ENCODE measurements at places on chromosomes 3 and 15.

- DNase-seq: no peak
Observed at GRCh38 chr3:60056404-60056803, 1006.6 kb upstream of the CFAP20DC start.

- DNase-seq: no peak
Observed at GRCh38 chr3:113054552-113054951, 63.8 kb downstream of the GTPBP8 start.

DNA sequence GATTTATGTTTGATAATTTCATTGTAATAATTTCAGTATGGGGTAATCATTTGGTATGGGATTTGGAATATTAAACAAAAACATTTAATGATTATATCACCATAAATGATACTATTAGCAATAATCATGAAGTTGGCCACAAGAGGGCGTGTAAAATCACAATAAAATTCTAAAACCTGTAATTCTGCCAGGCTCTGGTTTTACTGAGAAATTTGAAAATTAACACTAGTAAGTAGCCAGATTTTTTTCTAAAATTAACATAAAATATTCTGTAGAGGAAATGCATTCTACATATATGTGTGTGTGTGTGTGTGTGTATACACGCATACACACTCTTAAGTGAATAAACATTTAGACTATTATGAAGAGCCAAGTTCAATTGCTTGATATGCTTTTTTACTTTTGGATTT lies 40.5 kb downstream of the FEZF2 start:
- no peak for DNase-seq

DNA sequence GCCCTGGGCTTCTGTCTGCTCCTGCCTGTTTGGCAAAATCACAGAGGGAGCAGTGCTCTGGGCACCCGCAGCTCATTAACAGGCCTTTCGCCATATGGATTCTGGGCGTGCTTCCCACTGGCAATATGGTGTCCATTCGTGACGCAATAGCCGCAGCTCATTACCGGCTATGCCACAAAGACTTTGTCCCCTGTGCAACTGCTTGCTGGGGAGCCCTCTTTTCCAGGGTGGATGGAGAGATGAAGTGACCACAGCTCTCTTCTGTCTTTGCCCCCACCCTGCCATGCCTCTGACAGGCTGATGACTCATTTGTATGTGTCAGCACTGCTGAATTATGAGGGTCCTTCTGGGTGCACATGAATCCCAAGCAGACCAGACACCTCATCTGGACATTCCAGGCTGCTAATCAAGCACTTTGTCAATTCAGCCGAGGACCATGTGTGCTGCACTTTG lies 214.3 kb upstream of the FEZF2 start:
- no peak for DNase-seq

DNA sequence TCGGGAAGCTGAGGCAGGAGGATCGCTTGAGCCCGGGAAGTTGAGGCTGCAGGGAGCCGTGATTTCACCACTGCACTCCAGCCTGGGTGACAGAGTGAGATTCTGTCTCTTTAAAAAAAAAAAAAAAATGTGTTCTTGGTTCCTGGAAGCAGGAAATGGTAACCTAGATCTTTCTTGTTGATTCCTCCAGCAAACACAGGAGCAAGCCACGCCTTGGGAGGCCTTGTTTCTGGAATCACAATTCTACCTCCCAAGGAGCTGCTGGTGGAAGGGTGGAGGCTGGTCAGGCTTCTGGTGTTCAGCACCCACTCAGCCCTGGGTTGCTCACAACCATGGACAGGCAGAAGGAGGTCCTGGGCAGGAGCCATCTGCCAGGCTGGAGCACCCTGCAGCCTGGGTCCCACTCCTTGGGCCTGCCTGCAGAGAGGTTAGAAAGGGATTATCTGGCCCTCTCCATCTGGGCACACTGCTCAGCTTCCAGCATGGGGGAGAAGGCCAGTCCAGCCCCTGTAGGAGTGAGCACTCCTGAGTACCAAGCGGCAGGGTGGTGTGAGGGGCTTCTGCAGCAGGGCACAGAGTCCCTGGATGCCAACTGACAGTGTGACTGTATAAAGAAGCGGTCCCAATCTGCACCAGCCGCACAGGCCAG lies 65.6 kb downstream of the ABTB1 start:
- no peak for DNase-seq

- DNase-seq: no peak
Observed at GRCh38 chr3:42061713-42062380, 29.3 kb upstream of the TRAK1 start.

- no peak for DNase-seq
Observed at GRCh38 chr15:99721896-99722295, 11.3 kb downstream of the LYSMD4 start.

DNA sequence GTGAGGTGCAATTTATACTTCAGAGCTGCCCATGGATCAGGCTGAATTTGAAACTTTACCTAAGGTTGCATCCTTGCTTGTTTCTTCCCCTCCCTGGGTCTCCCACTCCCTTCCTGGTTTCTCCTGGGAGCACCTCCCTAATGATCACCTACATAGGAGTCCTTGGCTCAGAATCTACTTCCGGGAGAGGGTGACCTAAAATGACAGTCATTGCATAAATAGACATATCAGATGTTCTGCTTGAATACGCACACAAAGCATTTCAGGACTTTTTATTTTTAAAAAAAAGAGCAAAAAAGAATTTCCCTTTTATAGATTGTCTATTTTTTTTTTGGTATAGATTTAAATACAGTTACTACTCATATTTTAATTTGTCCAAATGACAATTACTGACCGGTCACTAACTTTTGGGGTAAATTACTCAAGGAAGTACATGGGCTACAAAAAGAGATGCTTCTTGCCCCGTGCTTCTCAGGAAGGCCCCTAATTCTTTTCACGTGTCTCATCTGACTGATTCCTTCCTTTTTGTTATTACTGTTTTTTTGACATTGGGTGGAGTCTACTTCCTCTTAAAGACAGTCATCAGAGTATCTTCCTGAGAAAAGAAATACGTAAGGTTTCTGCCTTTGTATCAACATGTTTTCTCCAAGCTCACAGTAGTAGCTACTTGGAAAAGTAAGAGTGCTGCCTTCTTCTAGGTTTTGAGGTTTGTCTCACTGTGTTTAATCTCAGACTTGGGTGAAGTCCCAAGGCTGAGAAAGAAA lies 4.9 kb upstream of the MYZAP start:
- DNase-seq: no peak

DNA sequence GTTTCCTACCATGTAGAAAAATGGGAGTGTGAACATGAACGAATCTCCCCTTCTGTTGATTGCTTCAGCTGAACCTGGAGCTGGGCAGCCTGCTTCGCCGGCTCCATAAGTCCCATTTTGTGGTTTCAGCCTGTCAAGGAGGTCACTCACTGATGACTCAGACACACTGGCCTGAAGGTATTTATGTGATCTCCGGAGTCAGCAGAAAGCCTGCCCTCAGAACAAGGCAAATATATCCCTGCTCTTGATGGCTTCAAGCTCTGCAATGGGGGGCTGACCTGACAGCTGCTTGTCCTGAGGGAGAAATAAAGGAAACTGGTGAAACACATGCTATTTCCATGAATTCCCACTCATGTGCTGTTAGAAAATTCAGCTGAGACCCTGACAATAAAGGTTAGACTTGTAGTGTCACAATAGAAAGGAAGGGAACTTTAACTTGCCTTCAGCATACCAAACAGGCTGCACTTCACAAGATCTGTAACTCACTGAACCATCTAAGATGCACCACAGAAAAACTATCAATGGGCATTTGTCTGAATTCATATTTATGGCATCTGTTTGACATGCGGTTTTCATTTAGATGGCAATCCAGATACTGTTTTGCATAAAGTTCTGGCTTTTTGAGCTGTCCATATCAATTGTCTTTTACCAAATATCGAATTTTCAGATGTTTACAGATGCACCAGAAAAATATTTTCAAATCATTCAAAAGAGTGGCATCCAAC lies 282.0 kb upstream of the VEPH1 start:
- DNase-seq: no peak

- DNase-seq: no peak
Observed at GRCh38 chr15:81544385-81544784, 170.4 kb upstream of the TMC3 start.

- no peak for DNase-seq
Observed at GRCh38 chr3:48356419-48356818, 15.6 kb upstream of the FBXW12 start.

DNA sequence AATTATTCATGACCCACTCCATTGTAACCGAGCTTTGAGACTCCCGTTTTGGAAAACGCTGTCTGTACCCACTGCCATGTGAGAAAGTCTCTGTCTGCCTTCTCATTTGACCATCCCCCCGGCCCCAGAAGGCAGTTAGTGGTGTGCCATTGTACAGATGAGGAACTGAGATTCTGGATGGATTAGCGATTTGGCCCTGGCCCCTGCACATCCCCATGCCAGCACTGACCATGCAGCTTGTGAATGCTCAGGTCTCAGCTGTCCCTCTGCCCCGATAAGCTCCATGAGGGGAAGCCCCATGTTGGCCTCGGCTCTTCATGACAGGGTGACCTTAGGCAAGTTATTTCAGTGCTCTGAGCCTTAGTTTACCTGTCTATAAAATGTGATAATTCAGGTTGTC lies 153.0 kb upstream of the SMAD3 start:
- DNase-seq: no peak

DNA sequence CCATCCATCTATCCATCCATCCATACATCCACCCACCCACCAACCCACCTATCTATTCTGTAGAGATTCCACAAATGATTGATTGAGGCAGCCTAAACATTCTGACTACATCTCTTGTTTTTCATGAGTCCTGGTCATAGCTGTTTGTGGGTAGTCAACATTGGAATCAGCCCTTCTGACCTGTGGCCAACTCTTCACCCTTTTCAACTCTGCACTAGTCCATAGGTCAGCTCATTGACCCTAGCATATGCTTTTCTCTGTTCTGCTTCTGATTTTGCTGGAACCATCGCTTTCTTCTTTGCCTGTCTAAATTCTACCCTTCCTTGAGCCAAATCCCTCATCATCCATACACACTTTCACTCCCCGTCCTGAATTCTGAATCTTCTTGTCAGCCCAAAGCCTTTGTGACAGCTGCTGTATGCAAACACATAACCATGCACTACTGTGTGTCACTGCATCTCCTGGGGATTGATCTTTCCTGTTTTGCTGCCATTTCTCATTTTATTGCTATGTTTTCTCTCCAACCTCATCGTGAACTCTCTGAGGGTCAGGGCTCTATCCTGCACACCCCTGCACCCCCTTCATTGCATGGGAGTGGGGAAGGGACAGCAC lies 16.8 kb upstream of the KCTD6 start:
- DNase-seq: no peak

- no peak for DNase-seq
Observed at GRCh38 chr3:18245721-18246120, 179.4 kb downstream of the SATB1 start.

GRCh38 chr15:31828594-31828993 lies 201.7 kb upstream of the CHRNA7 start:
- no peak for DNase-seq

DNA sequence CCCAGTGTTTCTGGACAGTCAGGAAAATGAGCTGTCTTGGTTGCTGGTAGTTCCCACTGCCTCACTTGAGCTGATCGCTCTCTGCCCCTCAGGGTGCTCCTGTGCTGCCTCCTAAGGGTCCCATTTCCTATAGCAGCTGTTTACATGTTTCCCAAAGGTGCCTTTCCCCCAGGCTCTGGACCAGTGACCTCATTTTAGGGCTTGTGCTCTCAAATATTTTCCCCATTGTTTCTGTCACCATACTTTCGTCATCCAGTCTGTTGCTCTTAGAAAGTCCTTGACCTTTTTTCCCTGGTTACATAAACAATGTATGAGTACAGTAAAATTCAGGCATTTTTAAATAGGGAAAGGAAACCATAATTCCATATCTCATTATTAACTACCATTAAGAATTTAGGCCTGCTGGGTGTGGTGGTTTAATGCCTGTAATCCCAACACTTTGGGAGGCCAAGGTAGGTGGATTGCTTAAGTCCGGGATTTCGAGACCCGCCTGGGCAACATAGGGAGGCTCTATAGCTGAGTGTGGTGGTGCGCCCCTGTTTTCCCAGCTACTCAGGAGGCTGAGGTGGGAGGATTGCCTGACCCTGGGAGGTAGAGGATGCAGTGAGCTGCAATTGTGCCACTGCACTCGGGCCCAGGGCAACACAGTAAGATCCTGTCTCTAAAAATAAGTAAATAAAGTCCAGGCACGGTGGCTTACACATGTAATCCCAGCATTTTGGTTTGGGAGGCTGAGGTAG lies 11.7 kb downstream of the RAD54L2 start:
- DNase-seq: no peak

- no peak for DNase-seq
Observed at GRCh38 chr3:15513116-15513515, 8.4 kb downstream of the COLQ start.

DNA sequence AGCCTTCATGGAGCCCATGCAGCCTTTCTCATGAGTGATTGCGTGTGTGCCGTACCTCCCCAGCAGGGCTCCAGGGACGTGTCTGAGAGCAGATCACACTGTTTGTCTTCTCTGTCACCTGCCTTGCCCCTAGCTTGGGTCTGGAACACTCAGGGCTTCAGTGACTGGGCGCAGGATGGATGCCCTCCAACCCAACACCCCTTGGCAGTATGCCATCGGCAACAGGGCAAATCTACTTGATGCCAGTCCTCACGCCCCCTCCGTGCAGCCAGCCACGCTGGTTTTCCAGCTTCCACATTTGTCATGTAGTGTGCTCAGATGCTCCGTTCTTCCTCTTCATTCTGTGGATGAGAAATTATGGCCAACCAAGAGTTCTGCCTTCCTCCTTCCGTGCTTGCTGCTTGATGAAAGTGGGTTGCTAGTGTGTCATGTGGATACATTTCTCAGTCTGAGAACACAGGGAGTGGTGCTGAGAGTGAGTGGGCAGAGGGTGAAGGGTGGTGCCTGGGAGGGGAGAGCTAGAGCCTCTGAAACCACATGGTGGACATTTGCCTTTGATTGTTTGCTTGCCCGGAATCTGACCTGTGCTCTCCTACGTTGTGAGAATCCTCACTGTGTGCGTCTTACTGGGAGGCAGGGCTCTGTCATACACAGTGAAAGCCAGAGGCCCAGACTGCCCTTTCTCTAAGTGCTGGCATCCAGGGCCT lies 97.2 kb downstream of the FAM43A start:
- no peak for DNase-seq

- no peak for DNase-seq
Observed at GRCh38 chr3:128217702-128218547, 64.6 kb downstream of the EEFSEC start.

DNA sequence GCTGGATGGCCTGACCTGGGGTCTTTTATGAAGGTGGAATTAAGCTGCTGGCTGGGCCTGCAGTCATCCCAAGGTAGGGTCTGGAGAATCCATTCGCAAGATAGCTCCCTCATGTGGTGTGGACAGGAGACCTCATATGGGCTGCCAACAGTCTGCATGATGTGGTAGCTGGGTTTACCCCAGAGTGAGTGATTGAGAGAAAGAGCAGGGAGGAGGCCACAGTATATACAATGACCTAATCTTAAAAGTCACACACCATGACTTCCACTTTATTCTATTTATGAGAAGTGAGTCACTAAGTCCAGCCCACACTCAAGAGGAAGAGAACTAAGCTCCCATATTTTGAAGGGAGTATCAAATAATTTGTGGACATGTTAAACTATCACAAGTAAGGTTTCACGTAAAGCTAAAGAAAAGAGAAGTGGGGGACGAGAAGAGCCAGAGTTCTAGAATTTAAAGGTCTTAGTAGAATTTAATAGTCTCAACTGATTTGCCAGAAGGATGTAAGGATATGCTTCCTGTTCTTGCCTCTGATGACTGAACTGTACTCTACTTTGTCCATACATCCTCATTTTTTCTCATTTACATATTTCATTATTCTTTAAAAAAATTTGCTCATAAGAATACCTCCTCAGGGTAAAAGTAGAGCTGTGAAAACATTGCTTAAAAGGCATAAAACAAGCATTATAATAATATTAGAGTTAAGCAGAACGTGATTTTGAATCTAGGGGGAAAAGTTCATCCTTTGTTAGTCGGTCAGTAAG lies 184.4 kb downstream of the PEX5L start:
- DNase-seq: no peak

Measured in activated T-helper 2 cell treated with anti-CD3 and anti-CD28 coated beads, Interferon-gamma antibody, Interleukin-2, Interleukin-4, amounts not matched to agents 10 μg/mL and 5 μg/mL and 100 μg/mL, durations not matched to agents 14 hours and 24 hours and 36 hours (primary cell).